Inflammatory macrophage (primary cell): ENCODE measurements at places on chromosomes 12 and 14.

DNA sequence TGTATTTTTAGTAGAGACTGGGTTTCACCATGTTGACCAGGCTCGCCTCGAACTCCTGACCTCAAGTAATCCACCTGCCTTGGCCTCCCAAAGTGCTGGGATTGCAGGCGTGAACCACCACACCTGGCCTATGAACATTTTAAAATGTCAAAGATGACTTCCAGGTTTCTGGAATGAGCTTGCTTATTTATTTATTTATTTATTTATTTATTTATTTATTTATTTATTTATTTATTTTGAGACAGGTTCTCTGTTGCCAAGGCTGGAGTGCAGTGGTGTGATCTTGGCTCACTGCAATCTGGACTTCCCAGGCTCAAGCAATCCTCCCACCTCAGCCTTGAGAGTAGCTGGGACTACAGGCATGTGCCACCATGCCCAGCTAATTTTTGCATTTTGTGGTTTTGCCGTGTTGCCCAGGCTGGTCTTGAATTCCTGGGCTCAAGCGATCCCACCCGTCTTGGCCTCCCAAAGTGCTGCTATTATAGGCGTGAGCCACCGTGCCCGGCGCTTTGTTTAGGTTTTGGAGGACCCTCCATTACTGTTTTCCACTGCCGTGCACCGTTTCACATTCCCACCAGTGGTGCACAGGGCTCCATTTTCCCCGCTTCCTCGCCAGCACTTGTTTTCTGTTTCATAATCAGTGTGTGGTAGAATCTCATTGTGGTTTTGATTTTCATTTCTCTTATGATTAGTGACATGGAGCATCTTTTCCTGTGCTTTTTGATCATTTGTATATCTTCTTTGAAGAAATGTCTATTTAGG, 6.4 kb upstream of the CFAP251 start:
- DNase-seq = no peak

- DNase-seq = no peak
These were observed 55.3 kb downstream of the RIN3 start for GRCh38 chr14:92568621-92569479.

DNA sequence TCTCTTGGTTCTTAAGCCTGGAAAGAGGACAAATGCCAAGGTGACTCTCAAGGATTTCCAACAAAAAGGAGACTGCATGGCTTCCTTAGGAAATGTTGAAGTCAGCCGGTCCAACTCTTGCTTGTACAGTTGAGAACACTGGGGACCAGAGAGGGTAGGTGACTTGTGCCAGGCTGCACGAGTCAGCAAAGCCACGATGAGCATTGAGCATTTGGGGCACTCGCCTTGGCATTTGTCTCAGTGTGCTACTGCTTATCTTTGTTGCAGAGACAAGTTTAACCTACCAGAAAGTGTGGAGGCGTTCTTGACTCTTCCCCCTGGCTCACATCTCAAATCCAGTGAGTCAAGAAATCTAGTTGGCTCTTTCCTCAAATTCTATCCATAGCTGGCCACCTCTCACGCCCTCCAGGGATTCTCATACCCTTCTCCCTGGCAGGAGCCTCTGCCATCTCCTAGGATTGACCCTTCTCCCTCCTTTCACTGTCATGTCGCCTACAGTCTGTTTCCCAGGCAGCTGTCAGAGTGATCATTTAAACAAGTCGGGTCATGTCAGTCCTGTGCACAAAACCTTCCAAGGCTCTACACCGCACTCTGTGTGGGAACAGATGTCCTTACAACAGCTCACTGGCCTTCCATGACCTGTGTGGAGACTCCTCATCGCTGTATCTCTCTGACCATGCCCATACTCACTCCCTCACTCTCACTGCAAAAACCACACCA, 17.2 kb upstream of the KRT83 start:
- DNase-seq = no peak

- no peak for DNase-seq
These were observed 3.2 kb downstream of the ARF3 start for GRCh38 chr12:48954061-48954460.

DNA sequence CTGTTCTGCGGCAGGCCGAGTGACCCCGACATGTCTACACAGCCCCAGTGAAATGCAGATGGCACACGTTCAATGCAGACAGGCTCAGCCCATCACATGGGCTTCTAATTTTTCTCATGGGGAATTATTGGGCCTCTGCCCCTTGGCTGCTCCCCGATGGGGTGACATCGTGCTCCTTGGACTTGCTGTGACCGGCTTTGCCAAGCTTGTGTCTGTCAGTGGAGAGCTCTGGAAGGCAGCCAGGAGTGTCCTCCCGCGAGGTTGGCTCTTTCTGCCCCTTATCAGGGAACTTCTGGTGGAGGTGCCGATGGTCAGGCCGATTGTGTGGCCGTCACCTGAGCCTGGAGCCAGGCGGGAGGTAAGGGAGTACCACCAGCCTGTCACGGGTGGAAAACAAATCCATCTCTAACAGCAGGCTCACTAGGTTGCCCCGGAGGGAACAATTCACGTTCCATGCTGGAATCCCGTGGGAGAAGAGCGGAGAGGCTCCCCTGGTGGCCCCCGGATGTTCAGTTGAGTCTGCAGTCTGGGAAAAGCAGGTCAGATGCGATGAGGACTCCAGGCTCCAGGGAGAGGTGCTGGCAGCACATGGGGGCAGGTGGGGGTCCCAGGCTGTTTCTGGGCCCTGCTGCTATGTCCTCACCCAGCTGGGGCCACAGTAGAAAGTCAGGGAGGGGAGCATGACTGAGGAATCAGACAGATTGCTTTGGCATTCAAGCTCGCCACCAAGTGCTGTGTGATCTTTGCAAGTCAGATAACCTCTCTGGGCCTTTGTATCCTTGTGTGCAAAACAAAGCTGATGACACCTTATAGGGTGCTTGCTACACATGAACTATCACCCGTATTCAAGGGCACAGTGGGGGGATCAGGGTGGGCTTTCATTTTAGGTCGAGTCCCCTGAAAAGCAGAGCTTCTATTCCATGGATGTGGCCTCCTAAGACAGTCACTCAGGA, 43.2 kb upstream of the EML1 start:
- no peak for DNase-seq

- no peak for DNase-seq
These were observed 263 bp upstream of the IFT81 start for GRCh38 chr12:110123919-110124268.

GRCh38 chr14:36974985-36975384, 197.4 kb downstream of the SLC25A21 start:
- DNase-seq = no peak

DNA sequence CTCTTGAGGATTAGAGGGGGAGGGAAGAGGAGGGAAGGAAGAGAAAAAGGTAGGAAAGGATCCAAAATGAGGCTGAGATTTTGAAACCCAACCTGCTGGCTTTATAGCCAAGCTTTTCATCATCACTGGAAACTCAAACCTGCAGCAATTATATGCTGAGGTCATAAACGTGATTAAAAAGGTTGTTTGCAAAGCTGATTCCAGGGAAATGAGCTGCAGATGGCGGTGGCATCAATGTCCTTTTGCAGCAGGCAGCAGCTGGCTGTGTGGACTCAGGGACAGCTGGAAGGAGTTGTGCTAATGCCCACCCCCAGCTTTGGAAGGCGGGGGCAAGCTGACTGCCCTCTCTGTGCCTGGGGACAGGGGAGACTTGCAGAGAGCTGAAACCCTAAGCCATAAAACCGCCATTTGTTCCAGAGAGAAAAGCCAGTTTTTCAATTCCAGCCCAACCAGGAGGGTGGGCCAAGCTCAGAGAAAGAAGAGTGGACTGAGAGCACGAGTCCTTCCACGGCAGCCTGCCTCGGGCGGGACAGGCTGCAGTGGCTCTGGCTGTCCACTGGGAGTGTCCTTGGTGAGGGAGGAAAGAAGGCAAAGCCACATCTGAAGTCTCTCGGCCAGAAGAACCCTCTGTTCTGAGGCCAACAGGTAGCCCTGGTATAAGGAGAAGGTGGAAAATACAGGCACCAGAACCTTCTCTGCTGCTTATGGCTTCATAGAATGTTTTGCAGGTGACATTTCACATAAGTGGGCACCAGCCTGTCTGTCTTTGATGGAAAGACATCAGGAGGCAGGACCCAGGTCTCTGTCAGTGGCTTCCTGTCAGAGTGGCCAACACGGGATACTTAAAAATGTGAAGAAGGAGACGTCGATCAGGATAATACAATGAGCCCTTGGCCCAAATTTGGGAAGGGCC, 90.7 kb downstream of the SINHCAF start:
- peak; percentile 11 for DNase-seq

GRCh38 chr12:66461331-66461730, 159.0 kb downstream of the HELB start:
- no peak for DNase-seq

DNA sequence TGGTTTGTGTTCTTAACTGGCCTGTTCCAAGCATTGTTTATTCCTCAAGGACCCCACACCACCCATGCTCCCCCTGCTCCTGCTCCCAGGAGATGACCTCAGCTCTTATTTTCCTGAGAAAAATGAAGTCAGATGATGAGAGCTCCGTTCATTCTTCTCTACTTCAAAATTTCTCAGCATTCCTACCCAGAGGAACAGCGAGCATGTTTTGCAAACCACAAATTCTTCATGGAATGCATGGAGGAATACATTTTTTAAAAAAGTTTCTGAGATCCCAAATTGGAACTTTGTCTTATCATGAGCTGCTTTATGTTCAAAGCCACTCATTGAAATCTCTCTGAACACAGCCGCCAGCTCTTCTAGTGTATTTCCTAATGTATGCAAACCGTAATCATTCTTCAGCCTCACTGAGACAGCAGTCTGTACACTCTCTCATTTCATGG, 44.9 kb downstream of the SYNE2 start:
- DNase-seq = no peak

- DNase-seq = peak; percentile 66
These were observed 6.4 kb downstream of the ITGB7 start for GRCh38 chr12:53200458-53201176.

GRCh38 chr14:21332950-21333349, 50.9 kb downstream of the SUPT16H start:
- no peak for DNase-seq

DNA sequence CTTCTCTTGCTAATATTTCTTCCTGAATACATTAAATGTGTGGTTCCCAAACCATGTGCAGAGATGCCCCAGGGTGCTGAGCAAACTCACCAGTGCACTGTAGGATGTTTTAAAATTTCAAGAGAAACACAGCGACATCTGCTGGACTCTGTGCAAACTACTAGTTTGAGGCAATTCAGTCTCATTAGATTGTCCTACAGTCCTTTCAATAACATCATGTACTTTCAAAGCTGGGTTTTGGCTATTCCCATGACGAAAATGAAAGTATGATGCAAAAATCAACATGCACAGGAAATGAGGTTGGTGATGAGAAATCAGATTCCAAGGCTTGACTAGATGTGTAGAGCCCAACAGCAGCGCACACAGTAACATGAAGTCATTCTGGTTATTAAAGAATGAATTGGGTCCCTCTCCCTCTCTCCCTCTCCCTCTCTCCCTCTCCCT, 66.3 kb downstream of the CLIP1 start:
- peak; percentile 51 for DNase-seq

DNA sequence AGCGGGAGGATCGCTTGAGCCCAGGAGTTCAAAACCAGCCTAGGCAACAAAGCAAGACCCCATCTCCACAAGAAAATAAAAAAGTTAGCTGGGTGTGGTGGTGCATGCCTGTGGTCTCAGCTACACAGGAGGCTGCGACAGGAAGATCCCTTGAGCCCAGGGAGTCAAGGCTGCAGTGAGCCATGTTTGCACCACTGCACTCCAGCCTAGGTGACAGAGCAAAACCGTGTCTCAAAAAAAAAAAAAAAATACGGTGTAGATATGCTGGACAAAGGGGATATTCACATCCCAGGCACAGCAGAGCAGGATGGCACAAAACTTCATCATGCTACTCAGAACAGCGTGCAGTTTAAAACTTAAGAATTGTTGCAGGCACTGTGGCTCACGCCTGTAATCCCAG, 24.8 kb upstream of the STRN3 start:
- DNase-seq = no peak

DNA sequence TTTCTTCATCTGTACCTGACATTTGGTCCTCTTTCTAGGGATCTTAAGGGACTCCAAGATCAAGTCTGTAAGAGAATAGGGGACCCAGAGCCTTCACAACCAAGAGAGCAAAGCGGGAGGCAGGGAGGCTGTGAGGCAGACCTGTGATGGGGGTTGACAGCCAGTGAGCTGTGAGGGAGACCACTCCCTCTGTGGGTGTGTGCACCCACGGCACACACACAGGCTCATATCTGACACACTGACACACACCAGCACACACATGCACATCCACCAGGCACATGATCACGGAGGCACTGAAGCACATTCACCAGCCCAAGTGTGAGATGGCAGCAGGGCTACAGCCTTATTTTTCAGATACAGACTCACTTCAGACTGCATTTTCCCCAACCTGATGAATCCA, 55.2 kb downstream of the SPTB start:
- no peak for DNase-seq

DNA sequence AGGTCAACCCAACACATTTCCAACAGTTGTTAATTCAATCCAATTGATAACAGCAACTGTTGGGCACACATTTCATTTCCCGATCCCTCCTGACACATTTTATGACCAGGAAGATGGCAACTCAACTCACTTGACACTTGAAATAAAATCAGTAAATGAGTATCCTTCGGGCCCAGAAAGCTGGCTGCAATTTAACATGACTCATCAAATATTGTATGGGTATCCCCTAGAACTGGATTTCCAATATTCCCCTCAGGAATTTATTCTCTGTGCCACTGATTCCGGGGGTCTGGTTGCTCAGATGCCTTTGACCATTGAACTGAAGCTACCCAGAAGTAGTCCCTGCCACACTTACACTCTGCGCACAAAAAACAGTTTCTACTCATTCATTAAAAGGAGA, 42.1 kb downstream of the INTS13 start:
- no peak for DNase-seq

GRCh38 chr14:104724981-104725771, 1.1 kb downstream of the ADSS1 start:
- DNase-seq = no peak

DNA sequence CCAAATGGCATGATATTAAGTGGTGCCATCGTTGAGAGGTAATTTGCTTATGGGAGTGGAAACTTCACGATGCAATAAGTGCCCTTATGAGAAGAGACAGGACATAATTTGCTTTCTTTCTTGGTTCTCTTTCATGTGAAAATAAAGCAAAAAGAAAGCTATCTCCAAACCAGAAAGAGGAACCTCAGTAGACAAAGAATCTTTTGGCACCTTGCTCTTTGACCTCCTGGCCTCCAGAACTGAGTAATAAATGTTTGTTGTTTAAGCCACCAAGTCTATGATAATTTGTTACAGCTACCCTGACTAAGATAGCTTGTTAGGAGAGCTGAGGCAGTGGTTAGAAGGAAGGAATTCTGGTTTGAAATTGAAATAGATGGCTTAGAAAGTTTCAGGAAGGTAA, 39.6 kb downstream of the CCER1 start:
- DNase-seq = no peak
